ENCODE measurements at places on chromosomes 3 and 15.
A peak's percentile ranks its signal among the peaks of the same experiment; 100 is the strongest.

DNA sequence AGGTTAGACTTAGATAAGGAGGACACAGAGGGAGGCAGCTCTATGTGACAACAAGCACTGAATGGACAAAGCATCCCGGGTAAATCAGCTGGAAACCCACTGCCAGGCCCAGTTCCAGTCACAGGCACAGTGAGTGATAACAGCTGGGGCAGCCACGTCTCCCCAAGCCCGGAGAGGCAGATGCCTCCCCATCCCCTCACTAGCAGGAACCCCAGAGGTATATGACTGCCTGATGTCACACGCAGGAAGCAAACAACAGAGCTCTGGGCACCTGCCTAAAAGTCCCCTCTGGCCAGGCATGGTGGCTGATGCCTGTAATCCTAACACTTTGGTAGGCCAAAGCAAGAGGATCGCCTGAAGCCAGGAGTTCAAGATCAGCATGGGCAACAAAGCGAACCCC, 18.2 kb downstream of the C15orf62 start:
- DNase-seq = no peak

- no peak for DNase-seq
Observed at GRCh38 chr3:186210852-186211500, 102.1 kb upstream of the ETV5 start.

DNA sequence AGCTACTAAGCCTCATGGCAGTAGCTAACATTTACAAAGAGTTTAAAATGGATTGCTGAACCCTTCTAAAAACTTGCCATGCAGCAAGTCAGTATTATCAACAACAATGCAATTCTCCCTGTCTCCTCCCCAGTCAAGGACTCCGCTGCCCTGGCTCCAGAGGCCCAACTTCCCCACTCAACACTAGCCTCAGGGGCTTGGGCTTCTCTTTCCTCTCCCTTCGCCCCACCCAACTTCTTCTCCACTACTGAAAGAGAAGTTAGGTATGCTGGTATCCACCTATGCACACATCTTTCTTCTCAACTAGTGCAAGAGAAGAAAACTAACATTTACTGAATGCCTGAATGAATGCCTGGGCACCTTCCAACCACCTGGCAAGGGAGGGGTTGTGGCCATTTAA, 30.7 kb downstream of the TLE3 start:
- DNase-seq = no peak

GRCh38 chr3:49775538-49775937, 10.8 kb downstream of the IP6K1 start:
- DNase-seq = no peak

- no peak for DNase-seq
Observed at GRCh38 chr3:53261712-53262111, 5.9 kb upstream of the TKT start.

GRCh38 chr3:58704745-58705144, 38.2 kb upstream of the FAM3D start:
- no peak for DNase-seq

- no peak for DNase-seq
Observed at GRCh38 chr3:153210660-153211059, 48.6 kb downstream of the RAP2B start.

GRCh38 chr15:92429378-92430068, 35.8 kb downstream of the ST8SIA2 start:
- DNase-seq = no peak

- DNase-seq = no peak
Observed at GRCh38 chr3:55066551-55067047, 138.7 kb upstream of the LRTM1 start.

DNA sequence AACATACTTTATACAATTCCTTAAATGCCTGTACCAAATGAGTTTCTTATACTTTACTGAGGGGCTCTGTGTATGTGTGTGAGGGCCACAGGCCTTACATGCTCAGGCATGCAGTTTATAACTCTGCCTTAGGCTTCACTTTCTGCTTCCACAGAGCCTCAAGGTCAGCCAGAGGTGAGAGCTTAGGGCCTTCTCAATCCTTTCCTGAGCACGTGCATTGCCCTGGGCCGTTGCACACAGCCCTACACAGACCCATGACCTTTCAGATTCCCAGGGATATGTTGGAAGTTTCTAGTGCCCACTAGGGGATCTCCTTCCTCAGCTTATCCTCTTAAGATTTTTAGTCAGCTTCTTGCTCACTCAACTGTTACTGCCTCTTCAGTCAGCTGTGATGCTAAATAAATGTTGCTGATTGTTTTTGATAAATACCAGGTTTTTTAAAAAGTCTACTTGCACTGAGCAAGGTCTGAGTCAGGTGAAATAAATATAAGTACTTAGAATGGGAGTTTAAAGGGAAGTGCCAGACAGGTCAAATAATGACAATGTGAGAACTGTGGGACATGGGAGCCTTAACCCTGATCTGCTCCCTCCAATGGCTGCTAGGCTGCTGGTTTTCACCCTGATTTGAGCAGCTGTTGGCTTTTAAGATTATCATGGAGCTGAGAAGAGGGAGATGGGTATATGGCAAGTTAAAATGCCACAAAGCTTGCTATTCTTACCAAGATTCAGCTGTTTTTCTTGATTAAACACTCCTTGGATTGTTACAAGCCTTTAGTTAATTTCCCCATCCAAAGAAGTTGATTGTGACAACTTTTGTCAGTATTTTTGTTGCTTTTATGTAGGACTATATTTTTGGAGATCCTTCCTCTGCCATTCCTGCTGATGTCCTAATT, 169.5 kb downstream of the PLD1 start:
- no peak for DNase-seq

DNA sequence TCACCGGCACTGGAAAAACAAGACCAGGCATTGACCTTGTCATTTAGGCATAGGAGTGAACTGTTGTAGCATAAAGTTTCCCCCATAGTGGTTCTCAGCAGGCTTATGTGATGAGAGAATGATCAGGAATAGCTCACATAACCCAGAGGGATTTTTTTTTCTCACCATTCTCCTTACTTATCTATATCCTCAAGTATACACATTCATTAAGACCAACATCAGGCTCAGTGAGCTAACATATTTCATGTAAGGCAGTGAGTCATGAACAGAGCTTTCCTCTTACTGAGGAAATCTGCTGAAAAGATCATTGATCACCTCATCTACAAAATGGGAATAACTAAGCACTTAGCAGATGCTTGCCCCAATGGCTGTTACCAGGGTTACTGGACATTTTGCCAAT, 396.6 kb upstream of the TMCO5A start:
- no peak for DNase-seq

- no peak for DNase-seq
Observed at GRCh38 chr3:3744826-3745225, 54.4 kb upstream of the LRRN1 start.

- DNase-seq = no peak
Observed at GRCh38 chr3:107588217-107588616, 65.5 kb downstream of the BBX start.

DNA sequence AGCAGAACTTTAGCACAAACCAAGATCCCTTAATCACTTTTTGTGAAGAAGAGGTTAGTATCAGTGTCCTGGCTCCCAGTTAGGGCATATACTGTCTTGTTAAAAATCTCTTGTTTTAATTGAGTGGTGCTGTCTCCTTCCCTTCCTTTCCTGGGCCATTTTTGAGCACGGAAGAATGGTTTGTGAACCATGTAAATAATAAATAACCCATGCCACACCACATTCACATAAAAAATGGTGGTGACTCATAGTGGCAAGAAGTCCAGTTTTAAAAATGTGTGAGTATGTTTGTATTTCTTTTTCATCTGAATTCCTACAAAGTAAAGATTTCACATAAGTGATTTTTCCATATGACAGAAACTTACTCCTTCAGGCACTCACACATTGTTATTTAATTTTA, 59.1 kb upstream of the SPRED1 start:
- DNase-seq = no peak

DNA sequence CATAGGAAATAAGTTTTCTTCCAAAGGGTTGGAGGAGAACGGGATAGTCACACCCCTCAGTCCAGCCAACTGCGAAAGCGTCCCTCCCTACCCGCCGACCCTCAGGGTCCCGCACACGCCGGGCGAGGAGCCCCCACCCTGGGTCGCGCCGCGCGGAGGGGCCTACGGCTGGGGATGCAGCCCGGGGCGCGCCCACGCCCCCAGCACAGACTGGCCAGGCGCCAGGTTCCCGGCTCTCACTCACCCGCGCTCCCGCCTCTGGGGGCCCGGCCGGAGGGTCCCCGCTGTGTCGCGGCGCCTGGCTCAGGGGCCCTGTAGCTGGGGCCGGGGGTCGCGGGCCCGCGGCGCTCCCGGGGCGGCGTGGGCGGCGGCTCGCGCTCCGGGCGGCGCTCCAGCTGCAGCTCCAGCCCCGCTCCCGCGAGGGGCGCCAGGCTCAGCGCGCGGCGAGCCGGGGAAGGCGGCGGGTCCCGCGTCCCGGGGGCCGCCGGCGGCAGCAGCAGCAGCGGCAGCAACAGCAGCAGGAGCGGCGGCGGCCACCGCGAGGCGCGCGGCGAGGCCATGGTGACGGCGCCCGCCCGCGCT, 375 bp downstream of the HEG1 start:
- no peak for DNase-seq

- DNase-seq = no peak
Observed at GRCh38 chr3:13865581-13865980, 14.3 kb downstream of the WNT7A start.

DNA sequence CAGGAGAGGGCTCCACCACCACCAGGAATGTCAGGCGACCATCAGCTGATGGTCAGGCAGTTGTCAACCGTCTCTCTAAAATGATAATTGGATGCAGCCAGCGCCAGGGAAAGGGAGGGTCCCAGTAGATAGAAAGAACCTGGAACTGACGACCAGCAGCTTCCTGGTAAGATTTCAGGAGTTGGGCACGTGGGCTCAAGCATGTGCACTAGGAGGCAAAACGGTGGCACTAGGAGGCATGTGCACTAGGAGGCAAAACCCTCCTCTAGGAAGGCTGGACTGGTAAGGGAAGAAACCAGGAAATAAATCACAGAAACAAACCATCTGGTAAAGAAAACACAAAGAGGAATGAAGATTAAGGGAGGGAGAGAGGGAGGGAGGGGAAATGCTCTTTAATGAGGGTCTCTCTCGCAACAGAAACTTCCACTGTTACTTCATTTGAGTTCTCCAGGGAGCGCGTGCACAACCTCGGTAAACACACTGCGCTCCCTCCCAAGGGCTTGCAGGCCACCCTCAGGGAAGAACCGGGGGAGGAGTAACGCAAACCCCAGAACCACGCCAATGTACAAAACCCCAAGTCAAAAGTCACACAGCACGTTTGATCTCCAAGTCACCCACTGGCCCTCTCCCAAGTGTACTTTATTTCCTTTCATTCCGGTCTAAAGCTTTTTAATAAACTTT, 116.7 kb downstream of the XXYLT1 start:
- no peak for DNase-seq

- DNase-seq = no peak
Observed at GRCh38 chr3:157043771-157044170, 116.2 kb downstream of the CCNL1 start.

- DNase-seq = no peak
Observed at GRCh38 chr15:80730926-80731325, 35.8 kb downstream of the ABHD17C start.

DNA sequence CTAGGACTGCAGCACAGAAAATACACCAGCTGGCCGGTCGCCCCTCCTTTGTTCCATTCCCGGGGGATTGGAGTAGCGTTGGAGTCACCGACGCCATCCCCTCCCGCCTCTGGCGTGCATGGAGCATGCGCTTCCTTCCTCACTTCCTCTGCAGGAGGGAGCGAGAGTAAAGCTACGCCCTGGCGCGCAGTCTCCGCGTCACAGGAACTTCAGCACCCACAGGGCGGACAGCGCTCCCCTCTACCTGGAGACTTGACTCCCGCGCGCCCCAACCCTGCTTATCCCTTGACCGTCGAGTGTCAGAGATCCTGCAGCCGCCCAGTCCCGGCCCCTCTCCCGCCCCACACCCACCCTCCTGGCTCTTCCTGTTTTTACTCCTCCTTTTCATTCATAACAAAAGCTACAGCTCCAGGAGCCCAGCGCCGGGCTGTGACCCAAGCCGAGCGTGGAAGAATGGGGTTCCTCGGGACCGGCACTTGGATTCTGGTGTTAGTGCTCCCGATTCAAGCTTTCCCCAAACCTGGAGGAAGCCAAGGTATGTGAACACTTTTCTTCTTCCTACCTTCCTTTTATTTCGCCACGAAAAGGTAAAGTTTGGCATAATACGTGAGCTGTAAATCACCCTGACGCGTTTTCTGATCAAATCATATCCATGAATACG, at the start of gene SCG3:
TSS of gene SCG3 (plus strand) at position 201 of the 661 bp plus-strand sequence. CDS start at position 454, 253 bp downstream.
- DNase-seq = peak; percentile 40

DNA sequence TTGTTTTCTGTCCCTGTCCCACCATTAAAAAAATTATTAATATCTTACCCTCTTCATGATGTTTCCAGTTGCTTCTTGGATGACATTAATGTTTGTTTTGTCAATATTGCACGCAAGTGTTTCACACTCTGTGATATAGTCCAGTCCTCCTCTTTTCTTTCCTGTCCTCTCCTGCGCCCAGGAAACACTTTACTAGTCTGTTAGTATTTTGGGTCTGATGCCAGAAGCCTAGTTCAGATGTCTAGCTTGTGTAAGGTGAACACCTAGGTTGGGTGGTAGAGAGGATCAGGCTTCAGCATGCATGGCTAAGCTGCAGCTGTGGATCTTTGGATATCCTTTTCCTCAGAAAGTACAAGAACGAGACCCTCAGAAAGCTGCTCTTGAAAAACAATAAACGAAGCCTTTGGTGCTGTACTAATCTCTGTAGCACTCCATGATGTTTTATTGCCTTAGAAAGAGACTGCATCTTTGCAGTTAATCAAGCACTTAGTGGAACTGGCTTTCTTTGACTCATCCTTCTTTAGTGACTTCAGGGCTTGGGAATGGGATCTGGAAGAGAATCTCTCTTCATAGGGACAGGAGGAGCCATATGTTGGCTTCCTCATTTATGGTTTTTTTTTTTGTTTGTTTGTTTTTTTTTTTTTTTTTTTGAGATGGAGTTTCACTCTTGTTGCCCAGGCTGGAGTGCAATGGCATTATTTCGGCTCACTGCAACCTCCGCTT, 253.4 kb downstream of the LPP start:
- DNase-seq = no peak

- DNase-seq = peak; percentile 73
Observed at GRCh38 chr15:75452364-75452864, 924 bp upstream of the SIN3A start.

DNA sequence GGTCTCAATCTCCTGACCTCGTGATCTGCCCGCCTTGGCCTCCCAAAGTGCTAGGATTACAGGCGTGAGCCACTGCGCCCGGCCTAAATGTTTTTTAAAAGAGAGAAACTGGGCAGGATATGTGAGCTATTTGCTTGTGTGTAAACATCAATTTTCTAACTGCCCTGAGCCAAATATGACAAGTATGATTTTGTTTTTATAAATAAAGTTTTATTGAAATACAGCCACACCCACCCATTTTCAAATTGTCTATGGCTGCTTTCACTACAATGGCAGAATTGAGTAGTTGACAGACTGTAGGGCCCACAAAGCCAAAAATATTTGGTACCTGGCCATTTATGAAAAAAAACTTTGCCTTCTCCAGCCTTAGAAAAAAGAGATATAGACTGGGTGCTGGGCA, 15.9 kb upstream of the HDC start:
- DNase-seq = no peak
